Activated CD4-positive, alpha-beta T cell treated with anti-CD3 and anti-CD28 coated beads, Interleukin-2, amount 50 U/mL, for 48 hours (primary cell): ENCODE measurements at places on chromosomes 7 and 10.

- DNase-seq: no peak
These were observed 39.3 kb downstream of the RABGEF1 start for GRCh38 chr7:66779669-66780409.

DNA sequence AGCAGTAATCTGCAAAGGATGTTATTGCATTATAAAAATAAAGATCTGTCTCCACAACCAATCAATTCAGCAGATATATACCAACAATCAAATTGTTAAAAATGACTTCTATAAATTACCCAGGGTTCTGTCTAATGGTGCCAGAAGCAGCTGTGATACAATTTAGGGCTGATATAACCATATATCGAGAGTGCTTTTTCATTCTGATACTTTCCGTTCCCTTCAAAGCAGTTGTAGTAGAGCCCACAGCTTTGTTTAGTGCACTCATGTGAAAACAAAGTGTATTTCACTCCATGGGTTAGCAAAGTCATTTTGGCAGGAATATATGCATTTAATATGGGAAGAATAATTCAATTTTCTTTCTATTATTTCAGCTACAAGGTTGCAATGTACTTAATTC lies 83.1 kb upstream of the CHCHD3 start:
- DNase-seq: no peak

DNA sequence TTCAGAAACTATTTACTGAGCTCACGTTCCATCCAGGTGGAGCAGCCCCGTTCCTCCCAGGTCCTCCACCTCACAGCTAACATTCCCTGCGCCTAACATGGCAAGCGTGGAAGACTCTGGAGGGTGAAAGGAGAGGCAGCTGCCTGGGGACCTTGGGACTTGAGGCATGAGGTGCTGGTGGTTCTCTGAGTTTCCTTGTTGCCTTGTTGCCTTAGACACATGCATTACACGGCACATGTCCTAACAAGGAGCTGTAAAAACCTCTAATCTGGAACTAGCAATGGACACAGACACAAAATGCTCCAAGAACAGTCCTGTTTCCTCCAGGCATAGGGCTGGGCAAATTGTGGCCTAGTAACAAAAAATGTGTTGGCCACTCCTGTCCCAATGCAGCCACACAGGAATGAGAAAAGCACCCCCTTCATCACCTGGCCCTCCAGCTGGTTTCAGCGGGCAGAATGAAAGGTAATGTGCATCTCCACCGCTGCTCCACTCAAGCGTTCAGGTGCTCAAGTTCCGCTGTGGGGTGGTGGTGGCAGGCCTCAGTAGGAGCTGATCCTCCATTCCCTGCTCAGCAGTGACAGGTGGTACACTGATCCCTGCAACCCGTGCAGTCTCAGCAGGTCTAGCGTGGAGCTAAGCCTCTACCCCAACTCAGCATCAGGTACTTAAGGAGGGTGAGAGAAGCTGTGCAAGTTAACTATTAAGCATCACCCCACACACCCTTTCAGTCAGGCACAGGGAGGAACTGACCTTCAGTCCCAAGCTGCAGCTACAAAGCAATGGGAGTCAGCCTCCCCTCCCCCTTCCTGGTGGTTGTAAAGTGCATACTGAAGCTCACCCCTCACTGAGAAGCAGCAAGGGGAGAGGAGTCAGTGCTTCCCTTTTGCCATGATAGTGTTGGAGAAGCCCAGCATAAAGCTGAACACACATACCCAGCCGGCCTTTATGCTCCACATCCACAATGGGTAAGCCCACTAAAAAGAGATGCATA lies 382.8 kb downstream of the SDK1 start:
- no peak for DNase-seq

- no peak for DNase-seq
These were observed 45.8 kb upstream of the SRRM3 start for GRCh38 chr7:76155938-76156337.

DNA sequence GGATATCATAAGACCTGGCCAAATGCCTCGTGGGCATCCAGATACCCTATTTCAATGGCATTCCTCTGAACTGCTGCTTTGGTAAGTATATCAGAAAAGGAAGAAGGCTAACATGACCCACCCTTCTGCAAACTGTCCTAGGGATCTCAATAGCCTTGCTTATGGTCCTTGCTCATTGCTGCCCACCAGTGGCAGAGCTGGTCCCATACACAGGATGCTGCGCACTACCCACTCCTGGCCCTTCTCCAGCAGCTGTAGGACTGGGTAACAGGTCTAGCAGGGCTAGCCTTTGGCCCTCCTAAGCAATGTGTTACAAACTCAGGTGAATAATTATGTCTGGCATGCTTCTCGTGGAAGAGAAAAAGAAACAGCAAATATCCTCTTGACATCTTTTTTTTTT lies 72.5 kb downstream of the C10orf90 start:
- DNase-seq: peak; percentile 3

- DNase-seq: no peak
These were observed 470.7 kb upstream of the KLF6 start for GRCh38 chr10:4255751-4256150.

GRCh38 chr7:135584362-135585353 lies 26.9 kb downstream of the NUP205 start:
- DNase-seq: no peak

GRCh38 chr10:79923669-79924068 lies 25.2 kb downstream of the SFTPD start:
- DNase-seq: no peak

DNA sequence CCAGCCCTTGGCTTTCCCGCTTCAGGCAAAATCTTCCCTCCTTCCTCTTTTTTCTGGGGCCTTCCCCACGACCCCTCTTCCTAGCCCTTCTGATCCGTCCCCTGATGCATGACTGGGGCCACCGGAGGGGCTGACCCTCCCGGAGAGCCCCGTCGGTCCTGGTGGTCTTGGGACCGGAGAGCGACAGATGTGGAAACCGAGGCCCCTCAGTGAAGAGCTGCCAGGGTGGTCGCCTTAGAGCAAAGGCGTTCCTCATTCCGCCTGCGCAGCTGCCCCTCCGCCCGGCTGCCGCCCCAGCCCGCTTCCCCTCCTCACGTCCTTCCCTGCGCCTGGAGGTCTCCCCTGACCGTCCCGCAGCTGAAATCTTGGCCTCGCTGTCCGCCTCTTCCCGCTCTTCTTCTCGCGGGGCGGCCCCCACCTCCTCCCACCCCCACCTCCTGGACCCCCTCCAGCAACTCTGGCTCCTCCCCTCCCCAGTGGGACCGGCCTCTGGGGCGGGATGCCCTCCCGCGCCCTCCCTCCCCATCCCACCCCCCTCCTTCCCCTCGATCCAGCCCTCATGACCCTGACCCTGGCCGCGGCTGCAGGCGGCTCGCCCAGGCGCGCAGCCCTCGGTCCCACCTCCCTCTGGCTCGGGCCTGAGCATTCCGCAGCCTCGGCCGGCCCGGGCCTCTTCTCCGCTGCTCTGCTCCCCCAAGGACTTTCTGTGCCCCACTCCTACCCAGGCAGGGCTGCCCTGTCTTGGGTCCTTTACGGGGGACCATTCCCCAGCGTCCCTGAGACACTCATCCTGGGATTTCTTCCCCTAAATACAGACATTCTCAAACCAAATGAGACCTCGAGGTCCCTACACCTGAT lies at the start of gene RARRES2:
Gene RARRES2, minus strand, starts transcription at position 367 of the 858 bp plus-strand sequence. CDS start 1,020 bp downstream, outside the sequence.
- no peak for DNase-seq

DNA sequence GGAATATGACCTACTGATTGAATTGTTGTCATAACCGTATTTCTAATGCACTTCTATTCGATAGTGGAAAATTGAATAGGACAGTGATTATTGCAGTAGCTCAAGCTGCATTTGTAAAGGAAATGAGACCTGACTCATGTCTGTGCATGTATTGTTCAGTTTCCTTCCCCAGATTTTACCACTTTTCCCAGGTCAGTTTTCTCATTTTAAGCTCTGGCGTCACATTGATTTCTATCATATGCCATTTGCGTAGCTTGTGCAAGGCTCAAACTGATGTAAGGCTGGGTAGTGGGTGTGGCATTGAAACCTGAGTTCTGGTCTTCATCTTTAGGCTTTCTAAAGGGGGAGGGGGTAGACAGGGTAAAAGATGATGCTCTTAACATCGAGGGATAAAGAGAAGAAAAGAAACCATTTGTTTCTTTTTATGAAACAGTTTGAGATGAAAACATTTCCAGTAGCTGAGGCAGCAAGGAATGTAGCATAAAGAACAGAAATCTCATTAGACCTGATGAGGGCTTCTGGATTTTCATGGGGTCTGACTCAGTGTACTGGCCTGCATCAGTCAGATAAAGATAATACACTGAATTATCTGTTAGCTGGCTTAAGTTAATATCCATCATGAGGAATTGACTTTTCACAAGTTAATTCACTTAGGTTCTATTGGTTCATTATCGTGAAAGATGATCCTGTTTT lies 182.3 kb upstream of the CDCA7L start:
- no peak for DNase-seq

DNA sequence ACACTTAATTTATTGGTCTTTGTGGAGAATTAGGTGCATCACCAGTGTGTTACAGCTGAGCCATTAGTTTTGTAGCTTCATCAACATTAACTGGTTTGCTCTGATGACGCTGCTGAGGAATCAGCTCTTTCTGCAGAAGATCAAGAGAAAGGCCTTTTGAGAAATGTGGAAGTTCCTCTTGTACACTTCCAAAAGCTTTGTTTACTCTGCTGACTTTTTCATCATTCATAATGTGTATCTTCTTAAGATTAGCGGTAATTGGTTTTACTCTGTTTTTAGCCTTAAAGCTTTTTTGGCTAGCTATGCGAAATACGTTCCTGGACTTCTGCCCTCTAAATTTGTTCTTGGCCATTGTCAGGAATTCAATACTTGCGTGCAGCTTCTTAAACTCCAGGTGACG lies 8.2 kb upstream of the PHYH start:
- no peak for DNase-seq

DNA sequence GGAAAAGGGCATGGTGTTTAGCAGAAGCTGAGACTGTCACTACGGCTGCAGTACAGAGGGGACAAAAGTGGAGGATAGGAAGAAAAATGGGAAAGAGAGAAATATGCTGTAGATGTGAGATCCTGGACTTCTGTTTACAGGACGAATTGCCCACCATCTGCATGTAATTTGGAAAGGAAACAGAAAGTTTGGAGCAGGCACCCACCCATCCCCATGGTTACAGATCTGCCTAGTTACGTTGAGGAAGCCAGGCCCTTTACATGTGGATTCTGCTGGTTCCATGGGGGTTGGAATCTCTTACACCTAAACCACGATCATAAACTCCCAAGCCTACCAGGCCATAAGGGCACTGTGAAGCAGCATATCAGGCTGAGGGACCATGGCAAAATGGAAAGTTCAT lies 84.3 kb downstream of the WDFY4 start:
- DNase-seq: no peak

GRCh38 chr10:58885146-58885545 lies 291.3 kb upstream of the PHYHIPL start:
- DNase-seq: no peak

DNA sequence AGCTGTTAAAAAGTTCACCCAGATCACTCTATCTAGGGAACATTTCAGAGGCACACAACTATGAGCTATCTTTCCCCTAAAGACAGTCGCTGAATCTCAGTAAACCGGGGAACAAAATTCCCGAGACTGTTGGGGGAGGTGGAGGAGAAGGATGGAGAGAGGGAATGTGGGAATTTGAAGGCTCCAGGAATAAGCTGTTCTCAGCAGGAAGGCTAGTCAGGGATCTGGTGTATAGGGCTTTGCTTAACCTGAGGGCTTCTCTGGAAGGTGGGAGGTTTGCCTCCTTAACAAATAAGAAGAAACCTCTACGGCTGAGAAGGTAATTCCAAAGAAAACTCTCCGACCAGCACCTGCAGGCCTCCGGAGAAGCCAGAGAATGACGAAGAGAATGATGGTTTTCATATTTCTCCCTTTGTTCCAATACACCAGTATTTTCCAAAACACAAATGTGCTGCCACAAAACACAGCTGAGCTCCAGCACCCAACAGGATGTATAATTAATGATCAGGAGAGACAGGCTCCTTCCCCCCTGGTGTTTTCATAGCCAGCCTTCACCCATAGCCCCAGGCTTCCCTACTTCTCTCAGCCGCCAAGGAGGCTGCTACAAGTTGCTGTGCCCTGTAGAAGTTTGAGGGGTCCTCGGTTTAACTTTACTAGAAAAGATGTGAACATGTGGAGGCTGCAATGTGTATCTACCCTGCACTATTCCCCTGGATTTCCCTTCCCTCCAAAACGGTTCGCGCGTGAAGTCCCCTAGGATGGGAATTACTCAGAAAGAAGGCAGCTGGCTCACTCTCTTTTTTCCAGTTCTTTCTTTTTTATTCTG lies 2.0 kb downstream of the KCNMA1 start:
- DNase-seq: no peak

DNA sequence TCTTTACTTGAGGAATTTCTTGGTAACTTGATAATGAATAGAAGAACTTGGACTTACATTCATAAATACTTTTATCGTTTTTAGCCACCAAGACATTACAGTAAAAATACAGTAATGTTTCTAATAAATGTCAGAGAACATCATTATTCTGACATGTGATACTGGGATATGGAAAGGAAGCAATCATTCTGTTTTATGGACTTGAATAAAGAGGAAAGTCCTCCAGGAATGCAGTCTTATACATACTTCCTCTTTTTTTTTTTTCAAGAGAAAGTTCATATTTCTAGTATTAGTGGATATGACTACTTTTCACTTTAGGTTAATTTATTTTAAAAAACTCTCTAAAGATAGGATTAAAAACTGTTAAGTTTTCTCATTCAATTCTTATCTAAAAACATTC lies 220.0 kb upstream of the SEMA3C start:
- DNase-seq: no peak

- peak; percentile 58 for DNase-seq
These were observed 101.9 kb upstream of the TNRC18 start for GRCh38 chr7:5525271-5526099.

DNA sequence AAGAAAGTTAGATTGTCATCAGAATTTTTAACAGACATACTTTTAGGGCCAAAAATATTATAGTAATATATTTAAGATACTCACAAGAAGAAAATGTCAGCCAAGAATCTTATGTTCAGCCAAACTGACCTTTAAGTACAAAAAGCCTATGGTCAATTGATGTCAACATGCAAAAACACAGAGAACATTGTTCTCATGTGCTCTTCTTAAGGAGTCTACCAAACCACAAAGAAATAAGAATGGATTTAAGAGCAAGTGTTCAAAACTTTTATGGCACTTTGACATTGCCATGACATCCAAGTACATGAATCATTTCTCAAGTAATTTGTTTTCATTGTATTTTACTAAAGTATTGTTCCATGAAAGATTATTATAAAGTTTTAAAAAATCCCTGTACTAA lies 180.4 kb downstream of the TMEM26 start:
- DNase-seq: no peak

- no peak for DNase-seq
These were observed 72.7 kb downstream of the PLCE1 start for GRCh38 chr10:94066411-94066810.
